ENCODE measurements at places on chromosomes 6 and 20.

- no peak for DNase-seq
These were observed 5.2 kb downstream of the OR11A1 start for GRCh38 chr6:29451471-29452193.

DNA sequence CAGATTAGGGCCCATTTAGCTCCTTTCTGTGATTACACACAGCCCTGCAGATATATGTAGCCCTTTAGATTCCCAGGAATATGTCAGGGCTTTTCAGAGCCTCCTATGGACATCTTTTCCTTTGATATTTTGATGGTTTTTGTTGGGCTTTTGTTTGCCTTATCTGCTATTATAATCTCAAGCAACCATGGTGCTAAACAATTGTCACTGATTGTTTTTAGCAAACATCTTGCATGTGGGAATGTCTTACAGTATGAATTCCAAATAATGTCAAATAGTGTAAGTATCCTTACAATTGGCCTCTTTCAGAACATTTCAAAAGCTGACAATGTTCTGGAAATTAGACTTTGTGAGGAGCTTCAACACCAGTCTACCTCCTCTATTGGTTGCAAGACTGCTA, 333.6 kb upstream of the OPRM1 start:
- DNase-seq, result no peak

DNA sequence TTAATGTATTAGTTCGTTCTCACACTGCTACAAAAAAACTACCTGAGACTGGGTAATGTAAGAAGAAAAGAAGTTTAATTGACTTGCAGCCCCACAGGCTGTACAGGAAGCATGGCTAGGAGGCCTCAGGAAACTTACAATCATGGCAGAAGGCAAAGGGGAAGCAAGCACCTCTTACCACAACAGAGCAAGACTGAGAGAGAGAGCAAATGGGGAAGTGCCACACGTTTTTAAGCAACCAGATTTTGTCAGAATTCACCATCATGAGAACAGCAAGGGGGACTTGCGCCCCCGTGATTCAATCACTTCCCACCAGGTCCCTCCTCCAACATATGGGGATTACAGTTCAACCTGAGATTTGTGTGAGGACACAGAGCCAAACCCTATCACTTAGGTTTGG, 70.8 kb upstream of the SRSF6 start:
- DNase-seq, result no peak

DNA sequence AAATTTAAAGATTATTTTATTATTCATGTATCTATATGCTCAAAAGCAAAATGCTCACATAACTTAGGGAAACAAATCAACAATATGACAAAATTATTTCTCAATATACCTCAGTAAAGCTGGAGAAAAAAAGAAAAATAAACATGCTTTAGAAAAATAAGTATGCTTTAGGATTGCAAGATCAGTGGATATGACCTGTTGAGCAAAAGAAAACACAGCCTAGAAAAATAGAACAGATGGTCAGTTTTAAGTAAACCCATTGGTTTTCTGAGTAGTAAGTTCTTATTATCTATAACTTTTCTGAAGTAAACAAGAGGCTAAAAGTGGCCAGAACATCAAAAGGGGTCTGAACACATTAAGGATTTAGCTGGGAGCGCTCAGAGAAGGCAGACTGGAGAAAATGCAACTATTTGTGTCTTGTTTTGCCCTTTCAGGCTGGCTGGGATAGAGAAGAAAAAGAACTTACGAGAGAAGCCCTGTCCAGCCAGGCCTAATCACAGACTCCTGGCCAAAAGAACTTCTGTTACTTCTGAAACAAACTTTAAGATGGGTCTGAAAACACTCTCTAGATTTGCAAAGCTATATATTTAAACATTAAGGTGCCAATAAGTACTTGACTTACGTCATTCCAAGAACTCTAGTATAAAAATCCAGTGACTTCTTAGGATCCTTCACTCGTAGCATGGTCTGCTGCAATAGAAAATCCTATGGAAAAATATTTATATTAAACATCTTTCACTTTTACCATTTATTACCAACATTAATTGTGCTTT, 16.5 kb downstream of the GLO1 start:
- no peak for DNase-seq

DNA sequence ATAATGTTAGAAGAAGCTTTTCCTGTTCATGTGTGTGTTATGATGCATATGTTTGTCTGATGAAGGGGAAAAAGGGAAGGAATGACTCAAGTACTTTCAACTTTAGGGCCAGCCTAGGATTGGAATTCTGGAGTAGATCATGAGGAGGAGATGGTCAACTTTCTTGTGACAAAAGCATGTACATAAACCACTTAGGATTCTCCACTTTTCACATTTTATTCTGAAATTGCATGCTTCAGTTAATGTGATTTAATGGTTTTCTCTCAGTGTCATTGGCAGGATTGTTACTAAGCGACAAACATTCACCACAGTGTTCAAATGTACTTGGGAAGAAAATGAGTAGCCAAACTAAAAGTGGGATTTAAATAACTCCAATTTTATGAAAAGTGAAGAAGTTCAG, 80.1 kb downstream of the UTRN start:
- no peak for DNase-seq

- no peak for DNase-seq
These were observed 17.4 kb downstream of the MDFI start for GRCh38 chr6:41655646-41656001.

- DNase-seq, result peak; percentile 59
These were observed 176.7 kb downstream of the HACE1 start for GRCh38 chr6:104682722-104683643.

GRCh38 chr6:162922563-162923166, 194.9 kb downstream of the PACRG start:
- no peak for DNase-seq

GRCh38 chr6:100057941-100058340, 63.9 kb upstream of the MCHR2 start:
- no peak for DNase-seq

- DNase-seq, result no peak
These were observed 1.8 kb downstream of the SERPINB6 start for GRCh38 chr6:2969549-2969948.

DNA sequence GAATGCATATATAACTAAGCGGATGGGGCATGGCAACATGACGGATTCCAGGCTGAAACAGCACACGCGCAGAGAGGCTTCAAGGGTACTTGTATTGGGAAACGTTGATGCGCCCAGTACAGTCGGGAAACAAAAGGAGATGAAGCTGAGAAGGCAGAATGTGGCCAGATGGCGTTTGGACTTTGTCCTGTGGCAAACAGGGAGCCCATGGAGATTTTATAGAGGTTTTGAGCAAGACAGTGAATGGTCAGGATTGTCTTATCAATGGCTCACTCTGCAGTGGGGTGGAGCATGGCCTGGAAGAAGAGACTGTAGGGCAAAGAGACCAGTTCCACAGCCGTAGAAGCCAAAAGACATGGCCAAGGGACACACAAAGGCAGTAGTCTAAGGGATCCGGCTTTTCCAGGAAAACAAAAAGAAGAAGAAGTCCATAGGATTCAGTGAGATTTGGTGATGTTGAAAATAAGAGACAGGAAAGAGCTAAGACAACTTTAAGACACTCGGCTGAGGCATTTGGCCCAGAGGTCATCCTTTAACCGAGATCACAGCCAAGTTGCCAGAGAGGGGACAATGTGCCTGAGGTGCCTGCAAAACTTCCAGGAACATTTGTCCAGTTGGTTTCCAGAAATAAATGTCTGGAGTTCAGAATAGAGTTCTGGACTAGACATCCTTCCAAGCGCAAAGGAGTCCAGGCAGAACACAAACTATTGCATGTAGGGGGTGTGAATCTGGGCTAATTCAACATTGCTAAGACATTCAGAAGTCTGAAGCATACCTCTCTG, 123.0 kb upstream of the RREB1 start:
- no peak for DNase-seq

- DNase-seq, result no peak
These were observed 62.4 kb downstream of the TXNDC5 start for GRCh38 chr6:7848229-7848628.

DNA sequence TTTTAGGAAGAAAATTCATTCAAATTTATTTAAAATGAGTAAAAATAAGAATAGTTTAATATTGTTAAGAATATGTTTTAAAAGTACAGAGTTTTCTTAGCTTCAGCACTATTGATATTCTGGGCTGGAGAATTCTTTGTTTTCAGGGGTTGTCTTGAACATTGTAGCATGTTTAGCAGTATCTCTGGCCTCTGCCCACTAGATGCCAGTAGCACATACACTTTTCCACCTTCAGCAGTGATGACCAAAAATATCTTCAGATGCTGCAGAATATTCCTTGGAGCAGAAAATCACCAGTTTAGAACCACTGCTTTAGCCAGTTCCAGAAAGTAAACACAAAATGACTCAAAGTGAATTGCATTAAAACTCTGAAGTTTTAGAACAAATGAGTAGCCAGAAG, 19.4 kb upstream of the SDHAF4 start:
- no peak for DNase-seq

DNA sequence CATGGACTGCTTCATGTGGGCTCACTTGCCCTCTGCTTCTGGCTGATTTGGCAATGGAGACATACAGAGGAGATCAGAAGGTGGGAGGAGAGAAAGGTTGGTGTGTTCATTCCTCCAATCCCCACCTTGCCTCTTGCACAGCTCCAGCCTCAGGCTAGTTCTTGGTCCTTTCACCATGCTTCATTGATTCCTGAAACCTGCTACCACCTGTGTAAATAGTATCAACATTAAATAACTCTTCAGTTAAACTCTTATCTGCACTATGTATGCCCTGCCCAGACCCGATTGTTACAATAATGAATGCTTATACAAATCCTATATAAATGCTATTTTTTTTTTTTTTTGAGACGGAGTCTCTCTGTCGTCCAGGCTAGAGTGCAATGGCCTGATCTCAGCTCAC, 174.5 kb downstream of the CD83 start:
- no peak for DNase-seq

GRCh38 chr6:44315951-44316350, 2.8 kb upstream of the AARS2 start:
- DNase-seq, result no peak

GRCh38 chr6:5701174-5701573, 305.6 kb downstream of the NRN1 start:
- no peak for DNase-seq

GRCh38 chr6:33909737-33910136, 105.9 kb upstream of the MLN start:
- DNase-seq, result no peak

DNA sequence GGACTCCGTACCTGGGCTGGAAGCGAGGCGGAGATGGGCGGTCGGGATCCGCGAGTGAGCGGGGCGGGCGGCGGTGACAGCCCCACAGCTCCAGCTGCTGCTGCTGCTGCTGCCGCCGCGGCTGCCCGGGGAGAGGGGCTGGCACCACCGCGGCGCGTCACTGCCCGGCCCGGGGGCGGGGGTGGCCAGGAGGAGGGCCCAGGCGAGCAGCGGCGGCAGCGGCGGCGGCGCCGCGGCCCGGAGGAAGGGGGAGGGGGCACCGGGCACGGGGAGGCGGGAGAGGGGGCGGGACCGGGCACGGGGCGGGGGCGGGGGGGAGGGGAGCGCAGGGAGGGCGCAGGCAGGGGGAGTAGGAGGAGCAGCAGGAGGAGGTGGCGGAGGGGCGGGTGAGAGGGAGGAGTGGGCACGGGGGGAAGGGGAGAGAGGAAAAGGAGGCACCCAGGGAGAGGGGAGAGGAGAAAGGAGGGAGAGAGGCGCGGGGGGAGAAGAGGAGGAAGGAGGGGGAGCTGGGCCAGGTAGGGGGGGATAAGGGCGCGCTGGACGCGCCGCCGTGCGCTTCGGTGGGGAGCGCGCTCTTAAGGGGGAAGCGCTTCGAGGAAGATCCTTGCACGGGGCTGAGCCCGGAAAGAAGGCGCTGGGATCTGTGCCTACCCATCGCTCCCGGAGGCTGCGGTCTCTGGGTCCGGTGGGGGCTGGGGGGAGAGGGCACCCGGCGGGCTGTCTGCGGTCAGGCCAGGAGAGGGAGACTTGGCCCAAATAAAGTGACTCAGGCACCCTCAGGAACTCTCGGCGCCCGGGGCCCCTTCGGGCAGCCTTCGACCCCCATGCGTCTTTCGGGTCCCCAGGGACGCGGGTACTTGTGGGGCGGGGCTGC, 101.5 kb downstream of the NOL4L start:
- peak; percentile 48 for DNase-seq

DNA sequence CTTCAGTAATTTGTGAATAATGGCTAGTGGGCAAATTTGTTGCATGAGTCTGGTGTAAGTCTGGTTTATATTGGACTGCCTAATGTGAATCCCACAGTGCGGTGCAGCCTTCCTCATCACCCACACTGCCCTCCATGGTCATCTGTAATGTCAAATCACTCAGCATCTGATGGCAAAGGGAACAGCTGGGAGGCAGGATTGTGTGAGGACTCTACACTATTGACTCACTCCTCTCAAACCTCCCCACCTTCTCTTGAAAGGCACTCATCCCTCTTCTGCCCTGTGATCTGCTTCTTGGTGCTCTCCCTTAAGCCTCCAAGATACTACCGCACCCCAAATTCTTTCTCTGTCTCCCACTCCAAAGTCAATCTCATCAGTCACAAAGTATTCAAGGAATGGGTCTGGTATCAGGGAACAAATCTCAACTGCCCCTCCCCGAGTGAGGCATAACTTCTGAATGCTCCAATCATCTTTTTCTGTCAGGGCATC, 146.0 kb upstream of the BEND6 start:
- DNase-seq, result no peak

DNA sequence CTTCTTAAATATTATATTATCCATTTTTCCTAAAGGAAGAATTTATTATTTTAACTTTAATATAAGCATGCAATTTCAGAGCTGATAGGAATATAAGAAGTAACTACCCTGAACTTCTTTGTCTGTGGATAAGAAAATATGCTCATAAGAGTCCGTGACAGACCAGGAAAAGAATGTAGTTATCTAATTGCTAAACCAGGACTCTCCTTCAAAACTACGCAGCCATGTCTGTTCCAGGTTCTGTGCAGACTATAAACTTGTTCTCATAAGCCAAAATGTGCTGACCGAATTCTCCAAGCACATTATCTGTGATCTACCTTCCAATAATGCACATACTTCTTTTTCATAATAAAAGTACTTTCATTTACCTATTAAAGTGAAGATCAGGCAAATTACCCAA, 116.5 kb downstream of the TRDN start:
- no peak for DNase-seq

DNA sequence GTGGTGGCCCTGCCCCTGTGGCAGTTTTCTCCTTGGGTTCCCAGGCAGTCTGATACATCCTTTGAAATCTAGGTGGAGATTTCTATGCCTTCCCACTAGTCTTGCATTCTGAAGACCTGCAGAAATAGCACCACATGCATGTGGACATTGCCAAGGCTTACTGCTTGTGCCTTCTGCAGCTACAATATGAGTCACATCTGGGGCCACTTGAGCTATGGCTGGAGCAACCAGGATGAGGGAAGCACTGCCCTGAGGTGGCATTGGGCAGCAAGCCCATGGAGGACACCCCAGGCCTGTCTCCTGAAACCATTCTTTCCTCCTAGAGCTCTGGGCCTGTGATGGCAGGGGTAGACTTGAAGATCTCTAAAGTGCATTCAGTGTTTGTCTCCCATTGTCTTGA, 15.7 kb upstream of the HLA-DQB2 start:
- DNase-seq, result no peak
